ENCODE measurements at places on chromosomes 5 and 9. TPM values are rescaled to one million over a fixed set of nuclear protein-coding genes. Genes with fewer than 3 reads are reported as not detected.

GRCh38 chr9:2015581-2016407, 647 bp downstream of the SMARCA2 start:
- no peaks in the 10 kb centered on the region for H3K36me3 ChIP-seq
- H3K4me3 ChIP-seq = peak overlapping the region; percentile 90
- H3K27me3 ChIP-seq = no peaks in the 10 kb centered on the region
- DNase-seq = peak; percentile 75
- H3K27ac ChIP-seq = peak overlapping the region; percentile 98

DNA sequence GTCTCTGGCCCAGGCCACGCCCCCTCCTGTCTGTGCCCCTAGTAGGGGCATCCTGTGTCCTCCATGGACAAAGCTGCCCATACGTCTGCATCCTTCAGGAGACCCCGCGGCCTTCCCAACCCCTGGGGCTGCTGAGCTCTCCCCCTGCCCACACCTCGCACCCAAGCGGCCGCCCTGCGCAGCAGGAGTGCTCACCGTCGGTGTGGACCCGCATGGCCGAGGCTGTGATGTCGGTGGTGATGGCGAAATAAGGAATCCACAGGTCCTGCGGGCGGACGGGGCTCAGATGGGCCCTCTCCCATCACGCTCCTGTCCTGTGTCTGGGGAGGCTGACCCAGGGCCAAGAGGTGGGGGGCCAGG, 4.8 kb upstream of the NSMF start:
- no peak overlapping the region for H3K27ac ChIP-seq
- H3K27me3 ChIP-seq = no peaks in the 10 kb centered on the region
- DNase-seq = peak; percentile 41
- H3K4me3 ChIP-seq = no peak overlapping the region
- H3K36me3 ChIP-seq = no peaks in the 10 kb centered on the region
- H3K4me1 ChIP-seq = peaks cover 13% of the 10 kb centered on the region

DNA sequence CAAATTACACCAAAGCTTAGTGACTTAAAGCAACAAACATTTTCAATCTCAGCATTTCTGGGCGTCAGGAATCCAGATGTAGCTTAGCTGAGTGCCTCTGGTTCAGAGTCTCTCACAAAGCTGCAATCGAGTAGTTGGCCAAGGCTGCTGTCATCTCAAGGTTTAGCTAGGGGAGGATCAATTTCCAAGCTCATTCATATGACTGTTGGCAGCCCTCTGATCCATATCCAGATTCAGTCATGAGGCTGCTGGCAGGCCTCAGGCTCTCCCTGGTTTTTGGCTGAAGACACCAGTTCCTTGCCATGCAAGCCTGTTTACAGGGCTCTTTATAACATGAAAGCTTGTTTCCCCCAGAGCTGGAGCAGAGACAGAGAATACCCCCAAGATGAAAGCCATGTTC, 419.5 kb upstream of the TLE4 start:
- no peak overlapping the region for H3K4me3 ChIP-seq
- no peaks in the 10 kb centered on the region for H3K4me1 ChIP-seq
- no peak overlapping the region for H3K27ac ChIP-seq

DNA sequence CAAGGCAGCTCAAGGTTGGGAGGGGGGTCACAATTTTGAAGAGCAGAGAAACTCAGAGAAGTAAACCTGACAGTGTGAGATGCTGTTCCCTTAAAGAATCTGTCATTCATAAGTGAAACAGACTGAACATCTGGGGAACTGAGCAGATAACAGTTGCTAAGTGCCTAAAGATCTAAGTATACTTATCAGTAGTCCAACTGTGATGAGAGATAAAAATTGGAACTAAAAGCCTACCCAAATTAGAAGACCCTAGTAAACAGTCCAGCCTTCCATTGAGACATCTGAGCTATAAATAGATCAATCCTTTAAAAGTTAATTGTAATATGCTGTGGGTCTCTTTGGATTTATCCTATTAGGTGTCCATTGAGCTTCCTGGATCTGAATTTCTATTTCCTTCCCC, 692.8 kb upstream of the ZNF608 start:
- no peaks in the 10 kb centered on the region for H3K4me1 ChIP-seq
- DNase-seq = no peak
- no peak overlapping the region for H3K4me3 ChIP-seq
- H3K27ac ChIP-seq = no peak overlapping the region

DNA sequence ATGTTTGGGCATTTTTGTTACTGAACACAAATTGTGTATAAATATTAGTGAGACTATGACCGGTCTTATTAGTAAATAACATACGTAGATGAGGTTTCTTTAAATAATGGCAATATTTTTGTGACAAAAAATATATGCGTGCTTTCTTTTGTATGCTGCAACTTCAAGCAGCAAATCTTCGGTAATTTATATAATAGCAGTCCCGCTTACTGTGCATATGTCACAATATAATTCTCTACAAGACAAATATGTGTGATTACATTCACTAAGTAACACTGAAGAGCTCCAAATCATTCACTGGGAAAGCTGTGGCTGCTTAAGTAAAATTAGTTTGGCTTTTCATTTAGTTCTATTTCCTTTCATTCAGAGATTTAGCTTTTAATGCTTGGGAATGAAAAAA, 376.0 kb downstream of the CYLC2 start:
- DNase-seq = no peak
- no peak overlapping the region for H3K4me3 ChIP-seq
- H3K4me1 ChIP-seq = no peaks in the 10 kb centered on the region
- H3K27me3 ChIP-seq = no peaks in the 10 kb centered on the region
- no peak overlapping the region for H3K27ac ChIP-seq

GRCh38 chr5:63439537-63439936, 522.7 kb downstream of the HTR1A start:
- no peaks in the 10 kb centered on the region for H3K27me3 ChIP-seq
- DNase-seq = no peak
- H3K36me3 ChIP-seq = no peaks in the 10 kb centered on the region
- H3K27ac ChIP-seq = no peak overlapping the region
- H3K4me1 ChIP-seq = no peaks in the 10 kb centered on the region
- H3K4me3 ChIP-seq = no peak overlapping the region

C5orf52 gene
- total RNA-seq = 1.7 TPM

CTNNAL1 gene
- total RNA-seq = 7.9 TPM

MYORG gene
- total RNA-seq = 97.2 TPM

PCDHB16 gene
- total RNA-seq = 0.40 TPM

FABP6 gene
- total RNA-seq = 1,799 TPM

DOLK gene
- 4.1 TPM for total RNA-seq

BNIP1 gene
- 6.2 TPM for total RNA-seq

NTNG2 gene
- 1.3 TPM for total RNA-seq

CCDC180 gene
- total RNA-seq = 15.7 TPM

ZNF879 gene
- total RNA-seq = 3.2 TPM

BAAT gene
- total RNA-seq = not detected

PCDHGA5 gene
- total RNA-seq = 10.7 TPM

Measured in Peyer's patch (tissue), 4 donors.